ENCODE measurements at places on chromosomes 3 and 15. TPM values are rescaled to one million over a fixed set of nuclear protein-coding genes. Genes with fewer than 3 reads are reported as not detected.

- no peaks in the 10 kb centered on the region for H3K27me3 ChIP-seq
- no peak for DNase-seq
- H3K4me3 ChIP-seq, result no peak overlapping the region
- no peak overlapping the region for H3K27ac ChIP-seq
Observed at GRCh38 chr3:30614943-30615342, 8.5 kb downstream of the TGFBR2 start.

The C15orf62 gene
- 29.8 TPM for total RNA-seq

DNA sequence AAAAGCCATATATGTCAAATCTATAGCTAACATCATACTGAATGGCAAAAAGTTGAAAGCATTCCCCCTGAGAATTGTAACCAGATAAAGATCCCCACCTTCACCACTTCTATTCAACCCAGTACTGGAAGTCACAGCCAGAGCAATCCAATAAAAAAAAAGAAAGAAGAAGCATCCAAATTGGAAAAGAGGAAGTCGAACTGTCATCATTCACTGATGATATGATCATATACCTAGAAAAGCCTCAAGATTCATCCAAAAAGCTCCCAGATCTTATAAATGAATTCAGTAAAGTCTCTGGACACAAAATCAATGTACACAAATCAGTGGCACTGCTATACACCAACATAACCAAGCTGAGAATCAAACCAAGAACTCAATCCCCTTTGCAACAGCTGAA lies 97.4 kb downstream of the CBLB start:
- no peak overlapping the region for H3K27ac ChIP-seq
- peaks cover 13% of the 10 kb centered on the region for H3K4me1 ChIP-seq
- H3K4me3 ChIP-seq, result no peak overlapping the region
- H3K27me3 ChIP-seq, result no peaks in the 10 kb centered on the region

GRCh38 chr3:62415312-62415801 lies 42.0 kb upstream of the FEZF2 start:
- no peaks in the 10 kb centered on the region for H3K36me3 ChIP-seq
- no peak overlapping the region for H3K4me3 ChIP-seq
- no peaks in the 10 kb centered on the region for H3K4me1 ChIP-seq
- no peak overlapping the region for H3K27ac ChIP-seq
- no peak for DNase-seq

DNA sequence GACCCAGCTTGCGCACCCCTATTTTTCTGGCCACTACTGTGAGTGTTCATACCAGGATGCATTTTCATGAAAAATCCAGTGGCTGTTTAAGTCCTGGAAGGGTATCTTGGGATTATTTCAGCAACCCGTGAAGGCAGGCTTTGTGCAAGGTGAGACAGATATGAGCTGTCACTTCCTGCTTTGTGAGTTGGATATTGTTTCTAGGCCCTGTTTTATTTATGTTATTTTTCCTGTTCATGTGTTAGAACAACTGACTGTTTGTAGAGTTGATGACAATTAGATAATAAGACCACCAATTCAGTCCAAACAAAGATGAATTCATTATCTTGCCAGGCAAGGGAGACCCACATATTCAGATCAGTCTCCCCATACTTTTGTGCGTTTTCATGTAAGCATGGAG lies 42.5 kb downstream of the ZBTB38 start:
- peaks cover 27% of the 10 kb centered on the region for H3K4me1 ChIP-seq
- DNase-seq, result no peak
- H3K4me3 ChIP-seq, result no peak overlapping the region
- H3K27ac ChIP-seq, result peak overlapping the region; percentile 93
- H3K36me3 ChIP-seq, result no peaks in the 10 kb centered on the region
- H3K27me3 ChIP-seq, result no peaks in the 10 kb centered on the region

The GP5 gene
- not detected for total RNA-seq

The CALML4 gene
- total RNA-seq, result 2.8 TPM
